ENCODE measurements at places on chromosomes 3 and 15.

GRCh38 chr15:100681335-100681746, 79.0 kb downstream of the ASB7 start:
- DNase-seq, result no peak

DNA sequence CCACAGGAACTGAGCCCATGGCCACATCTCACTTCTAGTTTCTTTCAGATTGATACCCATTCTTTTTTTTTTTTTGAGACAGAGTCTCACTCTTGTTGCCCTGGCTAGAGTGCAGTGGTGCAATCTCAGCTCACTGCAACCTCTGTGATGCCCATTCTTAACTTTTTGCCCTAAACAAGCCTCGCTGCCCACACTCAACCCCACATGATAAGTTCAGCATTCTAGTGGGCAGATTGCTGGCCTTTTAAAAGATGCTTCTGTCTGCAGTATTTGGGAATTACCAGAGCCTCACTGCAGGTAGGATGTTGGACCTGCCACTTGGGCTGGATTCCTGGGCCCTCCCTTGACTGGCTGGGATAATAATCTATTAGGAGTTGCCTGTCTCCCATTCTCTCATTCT, 51.0 kb downstream of the TRANK1 start:
- no peak for DNase-seq

DNA sequence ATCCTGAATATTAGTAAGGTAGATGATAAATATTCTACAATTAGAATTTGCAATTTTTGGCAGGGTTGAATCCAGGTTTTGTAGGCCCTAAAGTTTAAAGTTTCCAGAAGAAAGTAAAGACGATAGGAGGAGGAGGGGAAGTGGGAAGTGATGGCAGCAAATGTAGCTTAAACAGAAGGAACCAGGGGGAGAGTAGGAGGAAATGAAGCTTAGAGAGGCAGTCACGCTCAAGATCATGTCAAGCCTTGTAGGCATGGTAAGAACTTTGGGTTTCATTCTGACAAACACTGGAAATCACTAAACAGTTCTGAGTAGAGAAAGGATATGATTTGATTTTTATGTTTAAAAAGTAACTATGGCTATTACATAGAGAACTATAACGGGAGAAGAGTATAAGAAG, 63.9 kb downstream of the NR2E3 start:
- DNase-seq, result no peak

DNA sequence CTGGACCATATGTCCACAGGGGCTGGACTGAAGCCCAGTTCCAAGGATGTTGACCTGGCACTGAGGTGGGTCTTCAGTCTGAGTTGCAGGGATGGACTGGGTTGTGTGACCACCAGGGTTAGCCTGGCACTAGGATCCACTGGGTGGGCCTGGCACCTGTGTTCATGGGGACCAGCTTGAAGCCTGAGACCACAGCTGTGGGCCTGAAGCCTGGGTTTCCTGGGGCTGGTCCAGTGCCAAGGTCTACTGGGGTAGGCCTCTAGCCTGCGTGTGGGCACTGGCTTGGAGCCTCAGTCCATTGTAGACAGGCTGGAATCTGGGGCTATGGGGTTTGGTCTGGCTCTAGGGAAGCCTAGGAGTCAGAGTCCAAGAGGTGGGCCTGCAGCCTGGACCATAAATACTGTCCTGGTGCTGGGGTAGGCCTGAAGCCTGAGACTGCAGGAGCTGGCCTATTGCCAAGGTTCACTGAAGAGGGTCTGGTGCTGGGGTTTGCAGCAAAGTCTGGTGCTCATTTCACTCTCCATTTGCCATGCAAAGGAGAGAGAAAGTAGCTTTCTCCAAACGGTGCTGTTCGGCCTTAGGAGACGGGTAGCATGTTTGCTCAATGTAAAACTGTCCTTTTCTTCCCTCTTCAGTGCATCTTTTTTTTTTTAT, 51.2 kb upstream of the TBC1D5 start:
- DNase-seq, result no peak

DNA sequence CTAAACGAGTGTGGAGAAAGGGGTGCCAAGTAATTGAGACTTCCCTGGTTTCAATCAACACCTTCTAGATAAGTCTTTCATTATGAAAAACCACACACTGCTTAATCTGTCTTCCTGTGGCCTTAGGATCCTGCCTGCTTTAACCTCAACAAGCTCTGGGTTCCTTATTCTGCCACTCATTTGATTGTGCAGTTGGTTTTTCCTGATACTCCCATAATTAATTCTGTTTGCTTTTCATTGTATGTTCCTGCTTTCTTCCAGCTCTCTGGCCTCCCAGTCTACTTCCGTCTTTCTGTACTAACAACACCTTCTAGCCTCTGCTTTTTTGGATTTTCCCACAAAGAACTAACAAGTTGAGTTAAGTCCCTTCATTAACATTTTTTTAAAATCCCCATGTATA, 20.2 kb upstream of the GCNT3 start:
- no peak for DNase-seq

DNA sequence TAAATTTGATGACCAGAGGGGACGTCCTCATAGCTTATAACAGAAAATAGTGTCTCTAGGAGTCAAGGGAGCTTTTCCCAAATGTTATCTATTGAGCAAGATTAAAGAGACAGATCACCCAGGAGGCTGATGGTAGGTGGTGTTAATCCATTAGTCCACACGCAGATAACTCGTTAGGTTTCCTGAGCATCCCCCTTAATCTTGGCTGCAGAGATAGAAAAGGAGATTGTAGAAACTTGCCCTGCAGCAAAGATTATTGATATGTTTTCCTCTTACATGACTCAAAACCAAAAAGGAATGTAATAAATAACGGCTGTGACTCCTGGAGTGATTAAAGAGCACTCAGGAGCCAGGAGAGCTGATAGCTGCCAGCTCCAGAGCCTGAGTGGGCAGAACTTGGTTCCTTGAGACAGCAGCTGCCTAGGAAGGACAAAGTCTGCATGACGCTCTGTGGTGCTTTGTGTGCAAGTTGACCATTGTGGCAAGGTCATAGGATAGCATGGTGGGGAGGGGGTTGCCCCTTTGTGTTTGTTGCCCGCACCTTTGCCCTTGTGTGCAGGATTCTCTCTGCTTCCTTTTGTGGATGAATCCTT, 234.8 kb downstream of the PTPRG start:
- peak; percentile 86 for DNase-seq

- DNase-seq, result no peak
These were observed 71.5 kb downstream of the SSR3 start for GRCh38 chr3:156483426-156483825.

DNA sequence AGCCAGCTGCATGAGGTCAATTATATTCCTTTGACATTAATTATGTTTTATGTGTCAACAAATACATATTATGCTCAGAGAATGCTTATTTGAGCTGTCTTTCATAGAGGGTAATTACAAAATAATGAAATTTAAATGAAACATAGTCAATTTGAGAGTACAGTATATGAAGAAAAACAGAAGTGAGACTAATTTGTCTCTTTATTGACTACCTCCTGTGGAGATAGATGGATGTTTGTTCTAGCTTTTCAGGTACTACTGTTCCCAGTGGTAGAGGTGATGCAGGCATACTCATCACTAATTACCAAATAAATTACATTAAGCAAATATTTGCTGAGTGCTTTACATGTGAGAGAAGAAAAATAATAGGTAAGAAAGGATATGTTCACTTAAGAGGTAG, 1129.6 kb downstream of the OTOL1 start:
- no peak for DNase-seq

DNA sequence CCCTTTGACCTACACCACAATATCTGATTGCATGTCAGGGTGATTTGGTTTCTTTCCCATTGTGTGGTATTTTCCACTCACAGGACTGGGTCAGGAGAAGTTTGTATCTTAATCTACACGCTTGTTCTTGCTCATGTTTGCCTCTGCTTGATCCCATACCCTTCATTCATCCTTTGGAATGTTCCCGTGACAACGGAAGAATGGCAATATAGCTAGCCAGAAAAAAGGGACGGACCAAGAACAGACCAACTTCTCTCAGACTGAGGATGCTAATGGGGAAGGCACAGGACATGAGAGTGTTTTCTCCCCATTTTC, 7.8 kb upstream of the THSD4 start:
- DNase-seq, result no peak

GRCh38 chr3:110773413-110773954, 298.1 kb upstream of the NECTIN3 start:
- no peak for DNase-seq

DNA sequence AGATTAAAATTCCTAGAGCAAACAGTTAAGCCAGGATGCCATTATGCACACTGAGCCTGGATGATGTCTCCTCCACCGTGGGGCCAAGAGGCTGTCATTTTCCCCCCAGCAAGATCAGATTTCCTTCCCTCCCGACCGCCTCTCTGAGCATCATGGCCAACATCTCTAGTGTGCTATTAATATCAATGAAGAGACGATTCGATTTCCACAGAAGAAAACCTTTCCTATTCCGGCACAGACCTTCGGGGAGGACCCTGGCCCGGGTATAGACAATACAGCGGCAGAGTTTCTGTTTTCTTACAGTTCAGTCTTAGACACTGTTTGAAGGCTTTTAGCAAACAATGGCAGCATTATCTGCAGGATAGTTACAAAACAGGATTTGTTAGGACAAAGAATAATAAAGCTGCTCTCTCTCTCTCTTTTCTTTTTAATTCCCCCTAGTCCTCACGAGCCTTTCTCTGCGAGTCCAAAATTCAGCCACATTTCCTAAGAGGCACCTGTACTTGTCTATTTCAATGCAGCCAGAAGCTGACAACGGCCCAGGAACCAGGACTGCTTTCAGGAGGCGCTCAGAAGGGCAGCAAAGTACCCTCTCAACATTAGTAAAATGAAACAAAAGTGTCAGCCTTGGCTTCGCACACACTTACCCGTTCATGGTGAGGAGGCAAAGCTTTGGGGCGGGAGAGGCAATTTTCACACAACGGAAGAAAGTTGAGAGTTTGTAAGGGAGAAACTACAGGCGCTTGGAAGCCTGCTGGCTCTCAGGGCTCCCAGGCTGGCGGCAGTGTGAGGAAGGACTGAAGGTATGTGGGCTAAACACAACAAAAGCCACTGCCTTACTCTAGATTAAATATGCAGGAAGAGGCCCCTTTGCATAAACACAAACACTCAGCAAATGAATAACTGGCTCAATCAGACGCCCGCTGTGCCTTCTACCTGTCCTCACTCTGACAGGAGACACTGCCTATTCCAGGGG, 278.0 kb downstream of the FOXP1 start:
- DNase-seq, result peak; percentile 92

GRCh38 chr15:57751177-57751800, 44.8 kb downstream of the POLR2M start:
- peak; percentile 68 for DNase-seq

DNA sequence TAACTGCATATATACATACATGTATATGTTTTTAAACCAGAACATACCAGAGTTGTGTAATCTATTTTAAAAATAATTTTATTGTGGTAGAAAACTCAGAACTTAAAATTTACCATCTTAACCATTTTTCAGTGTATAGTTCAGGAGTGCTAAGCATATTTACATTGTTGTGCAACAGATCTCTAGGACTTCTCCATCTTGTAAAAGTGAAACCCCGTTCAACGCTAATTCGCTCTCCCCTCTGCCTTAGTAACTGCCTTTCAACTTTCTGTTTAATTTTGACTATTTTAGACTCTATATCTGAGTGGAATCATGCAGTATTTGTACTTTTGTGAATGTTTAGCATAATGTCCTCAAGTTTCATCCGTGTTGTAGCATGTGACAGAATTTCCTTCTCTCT, 51.8 kb upstream of the SSR3 start:
- no peak for DNase-seq

DNA sequence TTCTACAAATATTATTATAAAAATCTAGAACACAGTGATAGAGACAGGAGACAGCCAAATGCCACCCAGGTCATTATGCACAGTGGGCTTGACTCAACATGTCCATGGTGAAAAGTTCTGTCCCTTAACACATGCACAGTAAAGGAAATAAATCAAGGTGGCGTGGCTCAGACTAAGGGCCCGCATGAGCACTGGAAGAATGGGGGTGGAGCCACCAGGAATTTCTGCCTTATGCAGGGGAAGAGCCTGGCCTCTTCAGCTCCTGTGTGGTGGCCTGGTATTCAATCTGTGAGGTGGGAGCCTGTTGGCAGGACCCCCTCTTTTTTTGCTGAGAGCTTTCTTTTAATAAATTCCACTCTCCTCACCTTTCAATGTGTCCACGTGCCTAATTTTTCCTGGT, 17.2 kb upstream of the SPG21 start:
- peak; percentile 26 for DNase-seq

GRCh38 chr3:12955651-12956315, 114.4 kb upstream of the RPL32 start:
- DNase-seq, result no peak

GRCh38 chr15:91338766-91339165, 238.7 kb downstream of the SV2B start:
- DNase-seq, result peak; percentile 66

- no peak for DNase-seq
These were observed 25.2 kb downstream of the TLE3 start for GRCh38 chr15:70072479-70072878.

DNA sequence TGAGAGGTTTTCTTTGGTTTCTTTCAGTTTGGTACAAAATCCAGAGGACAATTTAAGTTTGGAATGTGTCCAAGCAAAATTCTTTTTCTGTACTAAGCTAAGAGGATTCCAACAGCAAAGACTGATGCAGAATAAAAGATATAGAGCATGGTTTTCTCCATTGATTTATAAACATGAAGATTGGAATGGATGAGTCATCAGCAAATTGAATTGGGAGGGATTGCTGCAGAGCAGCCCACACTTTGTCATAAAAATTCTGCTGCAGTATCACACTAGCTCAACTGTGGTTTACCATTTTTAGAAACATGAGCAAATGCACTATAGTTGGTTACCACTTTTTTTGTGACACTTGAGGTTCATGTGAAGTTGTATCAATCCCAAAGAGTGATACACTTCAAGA, 16.1 kb upstream of the LARP6 start:
- no peak for DNase-seq

DNA sequence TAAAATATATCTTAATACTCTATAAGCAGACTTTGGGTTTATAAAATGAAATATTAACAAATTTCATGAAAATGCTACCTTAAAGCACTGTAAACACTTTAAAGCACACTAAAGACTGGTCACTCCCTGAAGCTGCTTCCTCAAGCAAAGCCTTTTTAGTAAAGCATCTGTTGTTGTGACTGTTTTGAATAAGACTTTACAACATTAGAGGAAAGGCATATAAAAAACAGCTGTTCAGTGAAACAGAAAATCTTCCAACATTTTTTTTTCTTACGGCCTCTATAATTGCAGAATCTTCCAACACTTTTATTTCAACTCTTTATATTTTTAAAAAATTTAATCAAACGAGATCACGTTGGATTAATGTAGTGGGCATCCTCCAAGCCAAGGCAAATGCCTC, 48.1 kb downstream of the GRK7 start:
- DNase-seq, result no peak

GRCh38 chr3:191339316-191339917, 9.1 kb upstream of the UTS2B start:
- no peak for DNase-seq

GRCh38 chr3:43632269-43632733, 10.5 kb upstream of the ANO10 start:
- DNase-seq, result peak; percentile 71

GRCh38 chr15:40328176-40328575, 4.7 kb downstream of the INAFM2 start:
- DNase-seq, result peak; percentile 29

DNA sequence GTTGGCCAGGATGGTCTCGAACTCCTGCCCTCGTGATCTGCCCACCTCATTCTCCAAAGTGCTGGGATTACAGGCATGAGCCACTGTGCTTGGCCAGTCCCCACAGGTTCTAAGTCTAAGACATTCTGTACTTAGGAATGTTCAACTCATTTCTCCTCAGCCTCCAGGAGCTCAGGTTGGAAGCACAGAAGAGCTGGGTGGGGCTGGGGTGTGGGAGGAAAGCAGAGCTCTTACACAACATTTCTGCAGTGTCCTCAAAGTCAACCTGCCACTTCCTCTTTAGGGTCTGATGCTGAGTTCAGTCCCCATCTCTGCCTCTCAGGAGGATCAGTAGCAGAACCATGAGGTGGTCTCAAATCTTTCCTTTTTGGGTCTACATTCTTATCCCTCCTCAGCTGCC, 75.5 kb downstream of the MRPL46 start:
- DNase-seq, result no peak

Data from mesendoderm (in vitro differentiated cells).